ENCODE measurements at places on chromosomes 2 and 18.

DNA sequence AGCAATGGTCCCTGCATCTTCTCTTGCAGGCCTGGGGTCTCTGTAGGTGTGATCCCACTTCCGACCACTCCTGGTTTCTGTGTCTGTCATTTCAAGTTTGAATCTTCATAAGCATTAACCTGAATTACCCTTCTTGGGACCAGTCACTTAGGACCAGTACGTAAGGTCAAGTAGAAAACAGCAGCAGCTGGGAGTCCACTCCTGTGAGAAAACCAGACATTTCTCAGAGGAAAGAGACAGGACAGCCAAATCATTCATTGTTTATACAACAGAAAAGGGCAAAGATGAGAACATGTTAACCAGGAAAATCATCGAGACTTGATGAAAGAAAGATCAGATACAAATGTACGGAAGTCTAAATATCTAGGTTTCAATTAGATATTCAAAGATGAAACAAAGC is 163.0 kb downstream of the MREG start:
- peak; percentile 66 for DNase-seq

- DNase-seq: no peak
Observed at GRCh38 chr2:145764631-145765030, 1244.7 kb upstream of the ZEB2 start.

GRCh38 chr2:27123302-27124150 is at the start of gene ABHD1:
Gene ABHD1 (plus strand): TSS chr2:27123815. CDS start chr2:27123949, 134 bp downstream.
- peak; percentile 18 for DNase-seq

DNA sequence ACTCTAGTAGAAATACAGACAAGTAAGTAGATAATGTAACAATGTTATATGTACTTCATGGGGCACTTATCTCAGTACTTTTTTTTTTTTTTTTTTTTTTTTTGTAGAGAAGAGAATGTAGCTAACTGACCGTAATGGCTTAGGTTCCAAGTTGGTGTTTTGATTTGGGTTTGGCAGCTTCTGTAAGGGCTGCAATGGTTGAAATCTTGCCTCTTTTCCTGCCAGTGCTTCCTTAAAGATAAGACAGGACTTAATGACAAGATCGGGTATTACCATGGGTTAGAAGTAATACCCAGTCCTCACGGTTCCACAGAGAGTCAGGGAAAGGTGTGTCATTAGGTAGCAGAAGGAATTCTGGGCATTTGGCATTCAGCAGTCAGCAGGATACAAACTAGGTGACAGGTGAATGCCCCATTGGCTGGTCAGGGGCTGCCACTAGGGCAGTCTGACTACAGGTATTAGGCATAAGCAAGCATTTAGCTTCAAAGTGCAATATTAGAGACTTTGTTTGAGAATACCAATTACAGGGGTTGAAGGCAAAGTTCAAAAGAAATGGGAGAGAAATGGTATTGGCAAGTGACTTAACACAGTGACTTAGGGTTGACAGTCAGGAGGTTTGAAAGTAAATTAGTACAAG is 189.4 kb upstream of the RND3 start:
- DNase-seq: no peak

- no peak for DNase-seq
Observed at GRCh38 chr2:157895531-157895930, 19.4 kb upstream of the ACVR1 start.

- DNase-seq: peak; percentile 89
Observed at GRCh38 chr2:112881217-112881985, 29.6 kb upstream of the IL37 start.

GRCh38 chr2:53715568-53715967 is 52.0 kb upstream of the CHAC2 start:
- peak; percentile 22 for DNase-seq

DNA sequence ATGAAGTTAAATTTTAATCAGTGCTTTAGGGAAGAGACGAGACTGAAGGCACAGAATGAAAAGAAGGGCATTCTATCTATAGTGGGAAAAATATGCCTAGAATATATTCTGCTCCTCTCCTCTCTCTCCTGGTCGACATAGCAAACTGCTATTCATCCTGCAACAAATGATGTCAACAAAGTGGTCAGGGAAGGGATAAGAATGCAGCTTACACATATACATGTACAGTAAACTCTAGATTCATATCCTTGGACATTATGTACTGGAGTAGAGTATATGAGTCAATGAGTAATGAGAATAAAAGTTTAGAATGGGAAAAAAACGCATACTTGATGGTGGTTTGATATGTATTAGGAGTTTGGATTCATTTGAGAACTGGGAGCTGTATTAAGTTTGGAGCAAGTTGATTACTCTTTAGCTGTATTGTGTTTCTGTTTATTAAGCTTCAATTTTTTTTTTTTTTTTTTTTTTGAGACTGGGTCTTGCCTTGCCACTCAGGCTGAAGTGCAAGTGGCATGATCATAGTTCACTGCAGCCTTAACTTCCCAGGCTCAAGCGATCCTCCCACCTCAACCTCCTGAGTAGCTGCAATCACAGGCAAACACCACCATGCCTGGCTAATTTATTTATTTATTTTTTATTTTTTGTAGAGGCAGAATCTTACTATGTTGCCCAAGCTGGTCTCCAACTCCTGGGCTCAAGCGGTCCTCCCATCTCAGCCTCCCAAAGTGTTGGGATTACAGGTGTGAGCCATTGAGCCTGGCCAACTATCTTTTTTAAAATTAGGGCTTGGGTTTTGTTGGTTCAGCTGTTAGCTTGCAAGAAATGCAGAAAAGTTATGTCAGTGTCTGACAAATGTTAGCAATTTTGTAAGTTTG is 53.8 kb downstream of the STAT1 start:
- DNase-seq: peak; percentile 71
